ENCODE measurements at places on chromosomes 3 and 15.

GRCh38 chr15:77032052-77032646 is 37.2 kb downstream of the PSTPIP1 start:
- no peak for DNase-seq

- DNase-seq, result no peak
Observed at GRCh38 chr3:29655015-29655747, 374.3 kb downstream of the RBMS3 start.

- DNase-seq, result peak; percentile 66
Observed at GRCh38 chr3:25594007-25594502, 70.7 kb downstream of the TOP2B start.

- DNase-seq, result no peak
Observed at GRCh38 chr15:31478702-31479221, 152.1 kb downstream of the KLF13 start.

GRCh38 chr3:193087336-193087735 is 153.7 kb upstream of the PLAAT1 start:
- no peak for DNase-seq

GRCh38 chr3:23170291-23170690 is 32.8 kb upstream of the UBE2E2 start:
- no peak for DNase-seq

DNA sequence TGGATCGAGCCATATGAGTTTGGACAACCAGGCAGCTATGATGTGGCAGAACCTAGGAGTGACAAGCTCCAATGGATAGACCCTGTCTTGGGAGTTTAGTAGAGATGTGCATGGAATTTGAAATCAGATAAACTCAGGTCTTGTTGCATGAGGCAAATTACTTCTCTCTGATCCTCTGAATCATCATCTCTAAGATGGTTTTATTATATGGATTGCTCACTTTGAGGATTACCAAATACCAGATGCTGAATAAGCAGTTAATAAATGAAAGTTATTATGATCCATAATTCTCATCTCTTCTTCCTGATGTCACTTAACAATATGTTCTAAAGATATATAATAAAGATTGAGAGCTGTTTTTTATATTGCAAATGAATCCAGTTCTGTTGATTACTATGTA is 622.2 kb downstream of the NTRK3 start:
- no peak for DNase-seq

GRCh38 chr3:122081543-122082247 is 26.5 kb downstream of the CD86 start:
- no peak for DNase-seq

- DNase-seq, result no peak
Observed at GRCh38 chr15:69812861-69813261, 284.9 kb downstream of the TLE3 start.

- no peak for DNase-seq
Observed at GRCh38 chr3:166425021-166425420, 587.8 kb upstream of the BCHE start.

DNA sequence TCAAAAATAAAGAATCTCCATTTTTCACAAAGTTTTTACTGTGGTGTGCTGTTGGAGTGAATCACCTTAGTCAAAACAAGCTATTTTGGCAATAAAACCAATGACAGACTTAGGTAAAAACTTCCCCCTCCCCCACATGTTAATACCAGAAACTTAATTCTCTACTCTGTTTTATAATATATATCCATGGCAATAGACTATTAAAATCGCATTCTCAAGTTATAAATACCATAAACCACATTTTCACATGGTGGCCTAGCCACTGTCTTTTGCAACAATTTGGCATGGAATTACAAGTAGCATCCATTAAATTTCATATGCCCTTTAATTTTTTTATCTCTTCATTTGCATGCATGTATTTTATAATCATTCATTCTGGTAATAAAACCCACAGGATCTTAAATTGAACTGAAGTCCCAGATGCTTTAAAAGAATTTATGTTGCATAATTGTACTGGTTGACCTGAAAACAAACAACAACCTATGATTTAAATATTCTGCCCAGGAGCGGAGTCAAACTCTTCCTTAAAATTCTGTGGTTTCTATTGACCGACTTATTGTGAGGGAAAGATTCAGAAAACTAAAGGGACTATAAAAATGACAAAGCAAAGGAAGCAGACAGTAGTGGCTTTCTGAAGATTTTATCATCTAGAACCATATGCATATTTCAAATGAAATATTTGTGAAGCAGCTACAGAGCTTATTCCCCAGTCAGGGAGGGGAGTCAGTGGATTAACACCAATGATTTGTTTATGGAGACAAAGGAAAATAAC is 229.0 kb upstream of the TBL1XR1 start:
- DNase-seq, result no peak

GRCh38 chr3:69091389-69092029 is 6.8 kb downstream of the ARL6IP5 start:
- no peak for DNase-seq

Measured in spinal cord (tissue), 10 donors.